Fibroblast of skin of right biceps (primary cell): ENCODE measurements at places on chromosomes 1 and 21.

GRCh38 chr1:91098299-91098906, 76.6 kb upstream of the ZNF644 start:
- DNase-seq, result peak; percentile 9

DNA sequence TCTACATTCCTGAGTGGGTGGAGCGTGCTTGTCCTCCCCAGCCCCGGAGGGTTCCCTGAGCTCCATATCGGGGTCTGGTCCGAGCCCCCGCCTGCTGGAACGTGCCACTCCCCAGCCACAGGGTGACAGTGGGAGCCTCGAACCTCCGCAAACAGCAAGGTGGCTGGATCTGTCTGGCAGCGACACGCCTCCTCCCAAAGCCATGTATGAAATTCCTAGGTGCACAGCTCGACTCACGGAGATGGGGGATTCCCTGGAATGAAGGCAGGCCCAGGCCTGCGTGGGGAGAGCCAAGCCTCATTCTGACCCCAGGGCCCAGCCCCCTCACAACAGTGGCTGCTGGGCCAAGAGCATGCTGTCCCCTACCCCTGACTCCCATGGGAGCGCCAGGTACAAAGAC, 32.9 kb downstream of the TP73 start:
- DNase-seq, result no peak

DNA sequence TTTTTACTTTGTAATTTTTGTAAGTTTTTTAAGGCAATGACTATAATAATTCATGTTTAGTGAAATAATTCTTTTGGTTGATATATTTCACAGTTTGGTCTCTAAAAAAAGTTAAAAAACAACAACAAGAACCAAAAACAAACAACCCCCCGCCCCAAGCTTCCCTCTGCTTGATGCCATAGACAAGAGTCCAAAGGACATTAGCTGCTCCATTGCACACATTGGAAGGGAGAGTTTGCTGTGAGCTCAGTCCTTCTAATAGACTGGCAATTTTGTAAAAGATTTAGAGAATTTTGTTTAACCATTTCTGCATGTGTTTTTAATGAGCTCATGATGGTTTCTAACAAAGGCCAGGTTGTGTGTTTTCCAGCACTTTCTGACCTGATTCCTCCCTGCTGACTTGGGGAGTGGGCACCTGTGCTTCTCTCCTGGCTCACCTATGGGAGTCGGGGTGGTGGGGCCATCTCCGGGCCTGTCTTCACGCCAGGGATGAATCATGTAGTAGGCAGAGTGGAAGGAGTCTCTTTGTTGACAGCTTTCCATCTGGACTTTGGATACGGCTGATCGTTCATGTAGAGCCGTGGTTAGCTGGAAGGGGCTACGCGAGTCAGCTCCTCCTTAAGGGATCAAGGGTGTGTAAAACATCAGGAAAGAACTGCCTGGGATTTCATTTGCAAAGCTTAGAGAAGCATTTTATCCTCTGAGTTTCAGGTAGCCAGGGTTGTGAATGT, 14.1 kb downstream of the ZBTB18 start:
- DNase-seq, result peak; percentile 46

DNA sequence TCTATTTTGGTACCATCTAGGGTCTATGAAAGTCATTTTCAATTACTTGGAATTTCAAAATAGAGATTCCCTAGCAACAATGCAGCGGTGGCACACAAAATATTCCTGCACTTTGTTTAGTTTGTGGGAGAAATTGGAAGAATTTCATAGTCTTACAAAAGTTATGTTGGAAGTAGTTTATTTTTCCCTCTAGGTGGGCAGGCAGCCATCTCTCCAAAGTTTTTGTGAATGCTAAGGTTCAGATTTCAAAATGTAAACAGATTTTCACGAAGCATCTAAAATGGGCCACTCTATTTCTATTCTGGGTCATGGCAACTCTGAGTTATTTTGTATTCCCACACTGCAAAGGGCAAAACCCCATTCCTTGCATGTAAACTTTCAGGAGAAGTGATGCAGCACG, 8.0 kb downstream of the SMCP start:
- DNase-seq, result peak; percentile 28

- DNase-seq, result peak; percentile 44
These were observed 94.0 kb downstream of the KCND3 start for GRCh38 chr1:111895469-111895868.

GRCh38 chr1:197981561-197981960, 64.4 kb downstream of the LHX9 start:
- peak; percentile 61 for DNase-seq

DNA sequence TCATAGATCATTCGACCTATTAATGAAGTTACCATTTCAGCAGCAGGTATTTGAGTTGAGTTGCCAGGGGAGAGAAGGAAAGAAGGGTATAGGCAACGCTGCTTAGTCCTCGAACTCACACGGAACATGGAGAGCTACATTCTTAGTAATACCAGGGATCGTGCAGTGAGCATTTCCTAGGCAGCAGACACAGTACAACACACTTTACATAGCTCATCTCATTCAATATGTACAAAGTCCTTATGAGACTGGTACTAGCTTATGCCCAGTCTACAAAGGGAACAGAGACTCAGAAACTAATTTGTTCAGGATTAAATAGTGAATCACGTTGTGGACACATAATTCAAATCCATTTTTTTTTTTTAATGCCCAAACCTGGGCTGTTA, 25.6 kb downstream of the IRF2BP2 start:
- DNase-seq, result no peak

GRCh38 chr1:212727386-212728181, 27.9 kb upstream of the BATF3 start:
- peak; percentile 75 for DNase-seq

DNA sequence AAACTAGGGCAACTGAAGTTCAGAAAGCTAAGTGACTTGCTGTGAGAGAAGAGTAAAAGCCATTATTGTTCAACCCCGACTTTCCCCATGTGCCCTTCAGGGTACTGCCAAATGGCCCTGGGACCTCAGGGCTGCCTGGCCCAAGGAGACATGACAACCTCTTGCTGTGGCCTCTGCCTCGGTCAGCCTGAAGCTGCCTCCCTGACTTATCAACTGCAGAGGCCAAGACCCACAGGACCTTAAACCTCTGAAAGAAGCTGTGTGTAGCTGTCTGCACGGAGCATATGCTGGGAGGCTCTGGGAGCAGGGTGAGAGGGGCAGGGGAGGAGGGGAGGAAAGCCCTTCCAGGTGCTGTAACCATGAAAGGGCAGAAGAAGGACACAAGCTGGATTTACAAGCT, 35.9 kb downstream of the HMGB4 start:
- no peak for DNase-seq

- DNase-seq, result peak; percentile 16
These were observed 33.4 kb upstream of the C1orf198 start for GRCh38 chr1:230901671-230902070.

GRCh38 chr21:14687268-14687625, 141.1 kb upstream of the SAMSN1 start:
- peak; percentile 7 for DNase-seq

DNA sequence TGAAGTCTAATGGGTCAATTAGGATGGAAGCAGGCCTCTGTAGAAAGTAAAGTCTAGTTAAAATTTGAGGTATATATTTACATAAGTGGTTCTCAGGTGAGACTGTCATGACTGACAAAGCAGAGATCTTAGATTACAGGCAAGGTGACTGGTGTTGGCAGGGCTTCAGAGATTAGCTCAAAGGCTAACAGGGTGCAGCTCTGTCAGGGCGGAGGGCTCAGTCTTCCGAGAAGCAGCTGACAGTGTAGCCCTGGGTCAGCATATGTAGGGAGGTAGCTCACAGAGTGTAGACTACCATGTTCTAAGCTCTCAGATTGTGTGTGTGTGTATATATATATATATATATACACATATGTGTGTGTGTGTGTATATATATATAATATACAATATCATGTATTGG, 54.7 kb downstream of the RBM11 start:
- DNase-seq, result no peak

- no peak for DNase-seq
These were observed 1.2 kb downstream of the SYTL1 start for GRCh38 chr1:27342778-27343638.

DNA sequence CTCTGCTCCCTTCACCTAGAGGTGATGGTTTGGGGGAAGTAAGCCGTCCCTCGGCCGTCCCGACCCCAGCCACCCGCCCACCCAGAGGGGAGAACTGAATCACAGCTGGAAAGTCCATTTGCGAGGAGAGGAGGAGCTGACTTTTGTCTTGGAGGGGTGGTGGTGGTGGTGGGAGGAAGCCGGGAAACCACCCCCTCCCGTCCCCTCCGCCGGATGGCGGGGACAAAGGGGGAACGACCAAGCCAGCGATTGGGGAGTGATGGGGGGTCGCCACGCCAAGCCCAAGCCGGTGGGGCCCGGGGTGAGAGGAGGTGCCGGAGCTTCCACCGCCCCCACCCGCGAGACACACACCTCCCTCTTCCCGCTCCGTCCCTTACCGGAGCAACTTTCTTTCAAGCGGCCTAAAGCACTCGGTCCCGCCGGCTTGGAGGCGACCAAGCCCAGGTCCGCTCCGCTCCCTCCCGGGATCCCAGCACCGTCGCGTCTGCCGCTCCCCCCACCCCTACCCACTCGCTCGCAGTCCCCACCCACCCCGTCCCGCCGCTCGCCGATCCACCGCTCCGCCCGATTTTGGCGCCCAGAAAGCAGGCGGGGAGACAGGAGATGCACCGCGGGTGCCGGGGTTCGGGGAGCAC, 540 bp downstream of the ARHGEF2 start:
- peak; percentile 49 for DNase-seq

DNA sequence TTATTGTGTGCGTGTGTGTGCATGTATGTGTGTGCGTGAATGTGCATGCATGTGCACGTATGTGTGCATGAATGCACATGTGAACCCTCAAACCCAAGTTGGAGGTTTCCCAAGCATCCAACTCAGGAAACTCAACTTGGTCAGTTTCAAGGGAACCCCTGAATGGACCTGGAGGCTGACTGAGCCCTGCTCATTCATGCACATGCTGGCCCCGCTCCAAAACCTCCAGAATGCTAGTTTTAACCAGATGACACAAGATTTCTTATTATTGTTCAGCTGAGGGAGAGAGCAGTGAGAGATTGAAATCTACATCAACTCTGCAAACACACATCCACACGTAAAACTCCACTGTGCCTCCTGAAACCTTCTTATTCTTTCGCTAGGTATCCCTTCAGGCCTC, 104.4 kb downstream of the OMA1 start:
- DNase-seq, result peak; percentile 77

GRCh38 chr1:201490708-201491131, 16.2 kb downstream of the CSRP1 start:
- DNase-seq, result no peak

GRCh38 chr1:227544067-227545050, 19.0 kb upstream of the ZNF678 start:
- no peak for DNase-seq

DNA sequence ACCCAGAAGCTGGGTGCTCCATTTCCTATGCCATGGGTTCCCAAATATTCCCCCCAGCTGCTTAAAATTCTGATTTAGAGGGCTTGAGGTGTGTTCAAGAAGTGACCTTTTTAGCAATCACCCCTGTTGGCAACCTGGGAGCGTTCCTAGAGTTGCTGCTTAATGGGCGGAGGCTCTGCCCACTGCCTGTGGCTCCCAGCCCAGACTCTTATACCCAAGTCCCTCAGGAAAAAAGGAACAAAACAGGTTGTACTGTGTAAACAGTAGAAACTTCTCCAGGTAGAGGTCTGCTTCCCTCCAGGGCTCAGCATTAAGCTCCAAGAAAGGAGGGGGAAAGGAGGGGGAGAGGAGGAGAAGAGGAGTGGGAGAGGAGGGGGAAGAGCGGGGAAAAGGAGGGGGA, 14.6 kb upstream of the TENT5C start:
- DNase-seq, result no peak

- DNase-seq, result no peak
These were observed 64.8 kb downstream of the PLXNA2 start for GRCh38 chr1:208179263-208179816.

GRCh38 chr1:228171221-228171891, 5.8 kb downstream of the IBA57 start:
- DNase-seq, result no peak

DNA sequence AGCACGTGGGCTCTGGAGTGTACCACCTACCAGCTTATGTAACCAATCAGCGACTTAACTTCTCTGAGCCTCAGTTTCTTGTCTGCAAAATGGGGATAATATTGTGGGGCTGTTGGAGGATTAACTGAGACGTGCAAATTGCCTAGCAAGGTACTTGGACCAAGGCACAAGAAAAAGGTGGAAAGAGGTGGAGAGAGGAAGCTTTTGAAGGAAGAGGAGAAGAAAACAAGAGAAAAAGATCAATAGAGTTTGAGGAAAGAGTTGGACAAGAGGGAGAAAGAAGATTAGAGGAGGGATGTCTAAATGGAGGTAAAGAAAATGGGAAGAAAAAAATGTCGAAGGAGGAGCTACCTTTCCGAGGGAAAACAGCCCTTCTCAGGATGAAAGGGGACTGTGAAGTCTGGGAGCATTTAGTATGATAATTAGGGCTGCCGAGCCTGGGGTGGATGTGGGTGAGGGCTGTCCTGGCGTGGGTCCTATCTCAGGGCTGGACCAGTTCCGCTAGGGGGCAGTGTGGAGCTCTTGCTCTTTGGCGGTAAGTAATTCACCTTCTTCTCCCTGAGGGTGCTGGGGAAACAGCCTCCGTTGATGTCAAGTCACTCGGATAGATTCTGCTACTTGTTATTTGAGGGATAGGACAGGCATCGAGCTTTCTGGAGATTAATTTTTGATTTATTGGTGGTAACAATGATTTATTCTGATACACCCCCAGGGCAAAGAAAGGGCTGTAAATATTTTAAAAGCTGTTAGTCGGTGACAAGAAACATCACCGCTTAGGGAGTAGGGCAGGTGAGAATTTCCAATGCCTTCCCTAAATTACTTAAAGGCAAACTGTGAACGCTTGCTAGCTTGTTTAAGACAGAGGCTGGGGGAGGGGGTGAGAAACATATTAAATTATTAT, 79.0 kb upstream of the NFASC start:
- peak; percentile 45 for DNase-seq
